ENCODE measurements at places on chromosomes 4 and X.

DNA sequence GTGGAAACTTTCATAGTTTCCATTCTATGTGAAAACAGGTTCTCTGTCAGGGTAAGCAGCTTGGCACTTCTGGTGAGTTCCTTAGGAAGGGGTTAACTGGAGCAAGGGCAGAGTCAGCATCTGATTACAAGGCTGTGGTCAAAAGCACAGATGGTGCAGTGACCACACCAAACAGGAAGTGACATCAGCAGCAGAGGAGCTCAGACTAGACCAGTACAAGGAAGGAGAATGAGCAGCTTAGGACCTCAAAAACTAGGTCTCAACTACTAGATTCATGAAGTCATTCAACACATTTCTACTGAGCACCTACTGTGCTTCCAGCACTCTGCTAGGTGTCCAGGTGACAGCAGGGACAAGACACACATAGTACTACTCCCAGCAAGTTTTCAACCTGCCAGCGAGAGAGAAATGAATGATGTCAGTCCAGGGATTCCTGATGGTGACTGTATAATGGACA lies 130.2 kb downstream of the AMELX start:
- no peak for DNase-seq

GRCh38 chrX:78659955-78660354 lies 827 bp upstream of the RTL3 start:
- no peak for DNase-seq

DNA sequence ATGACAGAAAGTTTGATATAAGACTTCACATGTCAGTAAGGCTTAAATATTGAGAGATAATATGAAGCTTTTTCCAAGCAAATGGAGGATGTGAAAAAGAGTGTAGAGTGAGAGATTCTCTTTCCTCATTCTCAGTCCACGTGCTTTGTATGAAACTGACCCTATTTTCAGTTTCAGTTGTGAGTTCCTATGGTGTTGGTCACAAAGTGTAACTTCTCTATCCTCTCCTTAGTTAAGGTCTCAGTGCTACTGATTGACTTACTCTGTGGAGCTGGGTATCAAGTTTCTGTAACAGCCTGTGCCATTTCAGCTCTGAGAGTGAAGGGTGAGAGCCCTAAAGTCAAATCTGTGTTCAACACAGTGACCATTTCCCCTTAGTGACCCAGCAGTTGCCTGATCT lies 277.2 kb downstream of the EPHA5 start:
- DNase-seq = no peak

DNA sequence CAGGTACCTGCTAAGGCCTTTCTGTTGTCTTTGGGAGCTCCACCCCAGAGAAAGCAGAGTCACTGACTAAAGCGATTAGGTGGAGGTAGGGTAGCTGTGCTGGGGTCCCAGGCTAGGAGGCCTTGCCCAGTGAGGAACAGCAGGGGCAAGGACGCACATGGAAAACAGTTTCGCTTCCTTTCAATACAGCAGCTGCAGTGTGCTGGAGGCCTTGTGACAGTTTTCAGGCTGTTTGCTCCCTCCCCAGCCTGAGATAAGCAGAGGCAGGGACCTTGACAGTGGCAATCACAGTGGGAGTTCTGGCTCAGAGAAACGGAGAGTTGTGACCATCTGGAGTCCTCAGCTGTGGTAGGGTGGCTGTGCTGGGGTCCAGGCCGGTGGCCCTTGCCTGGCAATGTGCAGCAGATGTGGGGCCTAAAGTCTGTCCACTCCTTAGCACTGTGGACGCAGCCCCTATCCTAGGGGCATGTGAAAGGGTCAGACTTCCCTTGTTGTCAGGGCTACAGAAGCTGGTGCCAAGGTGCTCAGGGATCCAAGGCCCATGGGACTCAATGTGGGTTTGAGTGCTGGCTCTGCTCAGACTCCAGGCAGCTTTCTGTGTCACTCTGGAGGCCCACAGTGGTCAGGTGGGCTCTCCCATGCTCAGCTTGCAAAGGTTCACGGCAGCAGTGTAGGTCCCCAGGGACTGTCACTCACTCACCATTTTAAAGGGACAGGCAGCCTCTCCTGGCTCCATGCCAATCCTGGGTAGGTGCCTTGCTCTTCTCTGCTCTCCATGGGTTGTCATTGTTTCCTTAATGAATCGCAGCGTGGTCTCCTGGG lies 534.9 kb upstream of the FMR1 start:
- no peak for DNase-seq

GRCh38 chr4:158121161-158121579 lies 51.7 kb downstream of the GASK1B start:
- DNase-seq = no peak

DNA sequence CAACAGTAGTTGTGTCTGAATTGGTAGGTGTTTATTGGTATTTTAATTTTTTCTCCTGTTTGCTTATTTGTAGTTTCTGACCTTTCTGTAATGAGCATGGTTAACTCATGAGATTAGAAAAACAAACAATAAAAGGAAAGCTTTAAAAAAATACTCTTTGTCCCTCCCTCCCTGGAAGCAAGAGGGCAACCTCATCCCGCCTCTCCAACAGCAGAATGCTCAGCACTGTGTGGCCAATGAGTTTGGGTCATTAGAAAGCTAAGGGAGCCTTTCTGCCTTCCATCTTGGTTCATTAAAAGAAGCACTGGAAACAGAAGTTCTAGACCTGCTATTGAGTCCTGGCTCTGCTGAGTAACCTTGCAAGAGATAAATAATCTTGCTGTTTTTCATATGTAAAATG lies 33.9 kb downstream of the TRPC5 start:
- no peak for DNase-seq

DNA sequence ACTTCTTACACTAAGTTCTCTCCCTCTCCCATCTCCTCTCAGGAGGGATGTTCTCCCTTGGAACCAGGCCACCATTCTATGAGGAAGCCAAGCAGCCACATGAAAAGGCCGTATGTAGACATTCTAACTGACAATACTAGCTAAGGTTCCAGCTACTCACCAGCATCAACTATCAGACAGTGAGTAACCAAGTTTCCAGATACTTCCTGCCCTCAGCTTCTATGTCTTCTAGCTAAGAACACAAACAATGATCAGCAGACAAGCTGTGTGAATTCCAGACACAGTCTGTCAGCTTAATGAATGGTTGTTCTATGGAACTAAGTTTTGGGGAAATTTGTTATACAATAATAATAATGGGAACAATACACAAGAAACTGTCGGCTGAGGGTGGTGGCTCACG lies 50.8 kb downstream of the SMIM14 start:
- no peak for DNase-seq

DNA sequence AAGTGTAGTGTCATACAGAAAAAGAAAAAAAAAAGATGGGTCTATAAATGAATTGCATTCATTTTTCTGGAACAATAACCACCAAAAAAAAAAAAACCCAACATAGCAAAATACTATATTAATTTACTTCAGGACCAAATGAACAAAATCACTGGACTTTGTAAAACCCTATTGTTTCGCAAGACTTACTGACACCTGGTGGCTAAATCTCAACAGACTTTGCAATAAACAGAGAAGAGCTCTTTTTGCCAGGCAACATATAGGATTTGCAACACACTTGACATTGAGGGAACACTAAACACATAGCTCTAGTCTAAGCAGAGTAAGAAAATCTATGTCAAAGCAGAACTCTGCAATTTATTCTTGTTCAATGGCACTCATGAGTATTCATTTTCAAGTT lies 990.2 kb downstream of the STPG2 start:
- no peak for DNase-seq

DNA sequence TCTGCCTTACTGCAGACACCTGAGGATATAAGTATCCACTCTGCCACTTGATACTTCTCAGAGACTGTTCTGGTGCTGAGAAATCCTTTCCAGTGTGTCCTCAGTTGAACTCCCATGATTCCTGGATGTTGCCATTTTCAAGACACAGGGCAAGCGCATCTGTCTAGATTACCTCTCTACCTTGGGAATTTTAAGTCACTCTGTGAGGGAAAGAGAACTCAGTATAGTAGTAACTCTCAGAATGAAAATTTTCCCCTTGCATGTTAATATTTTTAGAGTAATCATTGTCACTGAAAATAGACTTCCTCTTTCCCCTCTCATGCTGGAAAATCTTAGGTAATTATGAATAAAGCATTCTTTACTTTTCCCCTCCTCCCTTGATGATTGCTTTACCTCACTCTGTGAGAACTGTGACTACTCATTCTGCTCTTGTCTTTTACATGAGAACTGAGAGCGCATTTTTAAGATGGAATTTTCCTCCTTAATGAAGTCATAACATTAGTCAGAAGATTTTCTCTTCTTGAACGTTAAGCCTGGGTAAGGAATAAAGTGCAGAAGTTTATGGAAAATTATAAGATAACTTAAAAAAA lies 45.0 kb downstream of the TET2 start:
- DNase-seq = no peak

DNA sequence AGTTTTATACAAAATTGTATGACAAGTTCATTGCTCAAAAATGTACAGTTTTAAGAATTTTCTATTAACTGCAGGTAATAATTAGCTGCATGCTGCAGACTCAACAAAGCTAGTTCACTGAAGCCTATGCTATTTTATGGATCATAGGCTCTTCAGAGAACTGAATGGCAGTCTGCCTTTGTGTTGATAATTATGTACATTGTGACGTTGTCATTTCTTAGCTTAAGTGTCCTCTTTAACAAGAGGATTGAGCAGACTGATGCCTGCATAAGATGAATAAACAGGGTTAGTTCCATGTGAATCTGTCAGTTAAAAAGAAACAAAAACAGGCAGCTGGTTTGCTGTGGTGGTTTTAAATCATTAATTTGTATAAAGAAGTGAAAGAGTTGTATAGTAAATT lies 131.0 kb downstream of the TET2 start:
- DNase-seq = no peak

GRCh38 chr4:145176641-145177432 lies 3.6 kb downstream of the OTUD4 start:
- DNase-seq = no peak

GRCh38 chrX:10479508-10479907 lies 140.9 kb downstream of the MID1 start:
- DNase-seq = no peak

- DNase-seq = no peak
Observed at GRCh38 chr4:121098266-121098665, 25.9 kb upstream of the NDNF start.

GRCh38 chr4:86837691-86838503 lies 11.3 kb downstream of the SLC10A6 start:
- DNase-seq = no peak

GRCh38 chrX:44913656-44914531 lies 40.9 kb downstream of the KDM6A start:
- DNase-seq = no peak

GRCh38 chr4:77306496-77306895 lies 149.5 kb downstream of the CCNG2 start:
- no peak for DNase-seq

Data from activated CD8-positive, alpha-beta memory T cell treated with anti-CD3 and anti-CD28 coated beads for 1 hour (primary cell).